Activated CD8-positive, alpha-beta T cell treated with anti-CD3 and anti-CD28 coated beads, Interleukin-2, amount 10 ng/mL, durations not matched to agents 7 days and 5 days (primary cell): ENCODE measurements at places on chromosomes 12 and 14. TPM values are rescaled to one million over a fixed set of nuclear protein-coding genes. Genes with fewer than 3 reads are reported as not detected.

KRT79 gene
- total RNA-seq: not detected

PIANP gene
- not detected for total RNA-seq

TCL1B gene
- total RNA-seq: not detected

COL2A1 gene
- total RNA-seq: not detected

ZBTB1 gene
- total RNA-seq: 61.7 TPM

HCAR3 gene
- not detected for total RNA-seq

HOXC12 gene
- not detected for total RNA-seq

METTL25 gene
- 10.4 TPM for total RNA-seq

FKBP11 gene
- total RNA-seq: 52.6 TPM

CATSPERB gene
- 1.5 TPM for total RNA-seq

MMP19 gene
- total RNA-seq: not detected

PCNX1 gene
- total RNA-seq: 68.9 TPM

KRT80 gene
- not detected for total RNA-seq

PTPRQ gene
- not detected for total RNA-seq

GPR84 gene
- total RNA-seq: 0.32 TPM

TMEM106C gene
- 140 TPM for total RNA-seq

NRXN3 gene
- total RNA-seq: not detected

ATP5MC2 gene
- 241 TPM for total RNA-seq

NACA gene
- 793 TPM for total RNA-seq

GALNT9 gene
- total RNA-seq: not detected

SYCP3 gene
- 1.7 TPM for total RNA-seq

TAS2R13 gene
- 1.0 TPM for total RNA-seq
